Activated CD4-positive, CD25-positive, alpha-beta regulatory T cell treated with anti-CD3 and anti-CD28 coated beads, Interleukin-2, amount 50 U/mL, for 24 hours (primary cell): ENCODE measurements at places on chromosomes 6 and 20.

DNA sequence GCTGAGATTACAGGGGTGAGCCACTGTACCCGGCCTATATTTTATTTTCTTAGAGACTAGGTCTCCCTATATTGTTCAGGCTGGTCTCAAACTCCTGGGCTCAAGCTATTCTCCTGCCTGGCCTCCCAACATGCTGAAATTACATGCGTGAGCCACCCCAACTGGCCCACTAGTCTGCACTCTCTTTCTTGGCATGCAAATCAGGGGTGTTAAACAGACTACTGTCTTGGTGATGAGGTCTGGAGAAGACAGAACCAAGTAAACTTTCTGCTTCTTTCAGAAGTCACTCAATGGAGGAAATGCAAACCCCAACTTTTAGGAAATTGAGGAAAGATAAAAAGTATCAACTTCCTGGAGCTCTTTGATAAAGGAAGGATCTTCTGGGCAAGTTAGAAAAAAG lies 8.0 kb upstream of the TUBB2B start:
- ATAC-seq = no peak

DNA sequence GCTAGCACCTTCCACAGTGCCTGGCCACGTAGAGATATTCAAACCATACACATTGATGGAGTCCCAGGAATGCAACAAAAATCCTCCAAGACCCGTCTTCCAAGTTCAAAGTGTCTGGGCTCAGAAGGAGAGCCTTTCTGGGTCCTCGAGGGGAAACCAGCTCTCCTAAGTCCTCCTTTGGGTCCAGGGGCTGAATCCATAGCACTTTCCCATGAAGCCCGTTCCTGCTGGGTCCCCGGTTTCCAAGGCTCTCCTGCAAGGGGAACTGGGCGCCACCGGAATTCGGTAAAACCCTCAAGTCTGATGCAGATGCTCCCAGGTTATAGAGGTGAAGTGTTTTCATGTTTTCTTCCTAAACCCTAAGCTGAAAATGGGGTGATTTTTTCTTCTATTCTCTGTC lies 101.2 kb upstream of the SNX9 start:
- no peak for ATAC-seq

- no peak for ATAC-seq
Measured at GRCh38 chr6:19052219-19052618, 665.1 kb downstream of the RNF144B start.

DNA sequence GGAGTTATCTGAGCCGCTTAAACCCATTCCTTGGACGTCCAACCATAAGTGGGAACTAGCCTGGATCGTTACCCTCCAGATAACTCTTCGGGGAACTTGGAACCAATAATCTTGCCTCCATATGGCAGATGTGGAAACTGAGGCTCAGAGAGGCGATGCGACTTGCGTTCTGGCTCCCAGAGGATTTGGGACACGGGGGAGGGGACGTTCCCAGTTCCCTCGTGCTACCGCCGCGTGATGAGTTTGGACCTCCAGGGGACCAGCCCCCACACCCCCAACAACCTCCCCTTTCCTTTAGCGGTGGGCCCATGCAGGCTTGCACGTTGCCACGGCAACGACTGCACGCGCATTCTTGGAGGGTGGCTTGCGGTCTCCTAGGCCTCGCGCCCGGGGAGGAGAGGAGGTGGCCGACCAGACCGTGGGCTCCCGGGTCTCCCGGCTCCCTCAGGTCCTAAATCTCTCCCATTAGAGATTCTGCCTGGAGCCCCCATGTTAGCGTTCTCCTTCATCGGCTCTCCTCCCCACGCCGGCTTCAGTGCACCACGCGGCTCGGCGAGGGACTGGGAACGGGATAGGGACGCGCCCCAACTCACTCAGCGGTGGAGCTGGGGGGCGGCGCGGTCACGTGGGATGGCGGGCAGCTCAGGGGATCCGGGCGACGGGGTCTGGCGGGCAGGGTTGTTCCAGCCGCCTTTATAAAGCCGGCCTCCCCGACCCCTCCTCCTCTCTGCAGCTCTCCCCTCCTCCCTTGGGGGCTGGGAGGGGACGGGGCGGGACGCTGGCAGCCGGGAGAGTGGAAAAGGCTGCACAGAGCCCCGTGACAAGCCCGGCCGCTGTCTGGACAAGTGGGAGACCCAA lies at the start of gene PLTP:
Gene PLTP (minus strand): TSS at position 670 of the 858 bp plus-strand sequence. CDS start 703 bp downstream, outside the sequence.
- peak; percentile 12 for ATAC-seq

GRCh38 chr6:166904101-166904746 lies 52.1 kb downstream of the RNASET2 start:
- no peak for ATAC-seq

- ATAC-seq = no peak
Measured at GRCh38 chr6:143746202-143747119, 68.7 kb downstream of the PHACTR2 start.
